ENCODE measurements at places on chromosomes 3 and 15. TPM values are rescaled to one million over a fixed set of nuclear protein-coding genes. Genes with fewer than 3 reads are reported as not detected.

OSBPL10 gene
- 6.4 TPM for total RNA-seq

TOMM70 gene
- total RNA-seq, result 65.4 TPM

HRG gene
- total RNA-seq, result not detected

RHCG gene
- total RNA-seq, result 0.22 TPM

CRABP1 gene
- total RNA-seq, result not detected

VPS33B gene
- total RNA-seq, result 4.8 TPM

GPR176 gene
- total RNA-seq, result 1.6 TPM

DENND6A gene
- total RNA-seq, result 14.7 TPM

SAXO2 gene
- total RNA-seq, result 2.6 TPM

GOLGA6L22 gene
- not detected for total RNA-seq

BCL2A1 gene
- 0.30 TPM for total RNA-seq

IRAK2 gene
- total RNA-seq, result 2.0 TPM

TMEM44 gene
- total RNA-seq, result 7.5 TPM

GLDN gene
- 4.8 TPM for total RNA-seq

PLA1A gene
- 2.8 TPM for total RNA-seq

TARS3 gene
- total RNA-seq, result 36.2 TPM

SLC15A2 gene
- 4.6 TPM for total RNA-seq

MRPL47 gene
- 45.1 TPM for total RNA-seq

LRRC49 gene
- total RNA-seq, result 86.6 TPM

RMDN3 gene
- 20.3 TPM for total RNA-seq

GOLGA8Q gene
- total RNA-seq, result 0.74 TPM

GMNC gene
- 2.2 TPM for total RNA-seq

NPAP1 gene
- total RNA-seq, result not detected

TGM4 gene
- total RNA-seq, result not detected

GOLGA8T gene
- 0.47 TPM for total RNA-seq

SLC2A2 gene
- not detected for total RNA-seq

CPN2 gene
- total RNA-seq, result 2.4 TPM

YEATS2 gene
- 10.7 TPM for total RNA-seq

ARGFX gene
- not detected for total RNA-seq

CCNDBP1 gene
- total RNA-seq, result 54.4 TPM

PCOLCE2 gene
- total RNA-seq, result 74.3 TPM

ZBED2 gene
- total RNA-seq, result not detected

MLF1 gene
- 200 TPM for total RNA-seq

SKOR1 gene
- total RNA-seq, result 0.22 TPM

ZNF385D gene
- total RNA-seq, result 2.3 TPM

ZNF619 gene
- 3.6 TPM for total RNA-seq

GP9 gene
- not detected for total RNA-seq

IL17RC gene
- total RNA-seq, result 35.0 TPM

TAGLN3 gene
- 0.74 TPM for total RNA-seq

SPATA12 gene
- not detected for total RNA-seq

TLNRD1 gene
- total RNA-seq, result 5.5 TPM

TMEM45A gene
- total RNA-seq, result 3.2 TPM

CELSR3 gene
- 0.14 TPM for total RNA-seq

SLC24A5 gene
- not detected for total RNA-seq

SERINC4 gene
- 0.44 TPM for total RNA-seq

ABCF3 gene
- 70.2 TPM for total RNA-seq

GPR149 gene
- not detected for total RNA-seq

CKMT1B gene
- total RNA-seq, result not detected

AMOTL2 gene
- total RNA-seq, result 44.4 TPM

EXD1 gene
- not detected for total RNA-seq

DAPK2 gene
- 39.0 TPM for total RNA-seq

ZNF860 gene
- total RNA-seq, result 0.08 TPM

MME gene
- 2.8 TPM for total RNA-seq
